ENCODE measurements at places on chromosomes 2 and 18.

DNA sequence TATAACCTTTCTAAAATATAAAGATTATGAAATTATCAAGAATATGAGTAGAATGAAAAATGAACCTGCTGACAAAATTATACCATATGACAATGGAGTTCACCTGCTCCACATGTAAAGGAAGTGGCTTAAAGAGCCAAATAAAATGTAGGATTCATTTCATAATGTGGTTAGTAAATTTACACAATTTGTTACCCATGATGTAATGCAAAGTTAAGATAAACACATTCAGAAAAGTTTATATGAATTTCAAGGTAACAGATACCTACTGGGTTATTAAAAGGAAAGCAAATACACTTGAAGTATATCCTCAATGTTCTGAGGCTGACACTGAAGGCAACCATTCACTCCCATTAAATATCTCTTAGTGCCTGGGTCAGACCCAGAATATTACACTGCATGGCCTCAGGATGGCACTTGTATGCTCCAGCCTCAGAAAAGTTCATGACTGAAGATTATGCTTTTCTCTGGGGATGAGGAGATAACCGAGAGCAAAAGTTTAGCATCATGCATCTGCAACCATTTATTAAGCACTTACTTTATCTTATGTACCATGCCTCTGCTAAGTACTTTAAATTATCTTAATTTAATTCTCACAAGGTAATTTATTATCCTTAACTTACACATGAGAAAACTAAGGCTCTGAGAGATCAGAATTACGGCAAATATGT, 6.2 kb downstream of the STRN start:
- no peak for DNase-seq

GRCh38 chr2:38754049-38754448, 2.9 kb upstream of the SRSF7 start:
- no peak for DNase-seq

- no peak for DNase-seq
Measured at GRCh38 chr2:128797092-128797491, 478.4 kb upstream of the HS6ST1 start.

GRCh38 chr2:215363039-215363438, 51.2 kb downstream of the ATIC start:
- DNase-seq, result no peak

DNA sequence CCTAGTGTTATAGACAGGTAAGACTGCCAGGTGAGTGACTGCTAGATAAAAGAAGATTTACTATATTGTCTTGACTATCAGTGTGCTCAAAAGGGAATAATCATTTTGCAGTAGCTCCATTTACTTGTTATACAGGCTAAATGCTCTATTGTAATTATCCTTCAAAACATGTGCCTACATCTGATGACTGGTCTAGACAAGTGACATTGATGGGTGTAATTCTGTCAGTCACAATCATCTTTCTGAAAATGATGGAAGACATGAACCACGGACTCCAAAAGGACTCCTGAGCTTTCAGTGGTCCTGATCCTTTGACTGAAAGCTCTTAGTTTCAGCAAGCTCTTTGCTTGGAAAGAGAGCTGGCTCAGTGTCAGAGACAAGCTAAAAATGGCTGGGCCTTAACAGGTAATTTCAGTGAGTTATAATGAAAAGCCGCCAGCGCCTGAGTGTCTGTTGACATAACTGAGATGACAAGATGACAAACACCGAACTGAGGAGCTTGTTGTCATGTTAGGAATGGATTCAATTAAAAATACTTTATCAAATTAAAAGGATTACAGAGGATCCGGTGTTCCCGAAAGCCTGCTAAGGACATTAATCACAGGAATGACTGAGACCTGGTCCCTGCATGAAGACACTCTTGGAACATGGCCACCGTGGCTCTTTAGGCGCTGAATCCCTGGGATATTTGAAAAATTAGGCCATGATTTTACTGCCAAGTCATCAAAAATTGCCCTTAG, 141.7 kb downstream of the CMPK2 start:
- no peak for DNase-seq

DNA sequence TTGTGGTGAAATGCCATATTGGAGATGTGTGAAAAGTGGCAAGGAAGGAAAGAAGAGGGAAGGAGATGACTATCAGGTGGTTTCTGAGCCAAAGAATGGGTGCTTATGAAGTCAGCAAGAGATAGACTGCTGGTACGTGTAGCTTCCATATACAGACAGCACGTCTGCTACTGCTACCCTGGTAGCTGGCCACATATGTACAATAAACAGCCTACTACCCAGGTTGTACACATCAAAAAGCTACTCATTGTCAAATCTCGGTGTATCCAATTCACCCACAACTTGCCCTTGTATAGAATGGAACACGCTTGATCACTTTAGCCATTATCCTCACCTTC, 761.8 kb downstream of the LRRTM4 start:
- no peak for DNase-seq

GRCh38 chr2:141280037-141280436, 850.8 kb downstream of the LRP1B start:
- no peak for DNase-seq

- DNase-seq, result no peak
Measured at GRCh38 chr2:37448342-37449120, 104.1 kb downstream of the QPCT start.

DNA sequence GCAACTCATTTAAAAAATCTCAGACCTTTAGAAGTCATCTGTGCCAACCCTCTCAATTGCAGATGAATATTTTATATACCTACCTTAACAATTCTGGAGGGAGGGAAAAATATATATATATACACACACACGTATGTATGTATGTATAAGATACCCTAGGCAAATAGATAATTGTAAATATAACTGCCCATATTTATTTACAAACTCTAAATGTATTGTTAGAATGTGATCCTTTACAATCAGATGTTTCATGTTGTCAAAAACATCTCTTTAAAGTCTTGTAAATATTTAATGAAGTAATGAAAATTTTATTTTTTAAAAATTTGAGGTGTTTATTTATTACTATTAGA, 11.6 kb downstream of the ANKRD12 start:
- DNase-seq, result no peak

- DNase-seq, result no peak
Measured at GRCh38 chr2:192827735-192828134, 633.0 kb upstream of the TMEFF2 start.

DNA sequence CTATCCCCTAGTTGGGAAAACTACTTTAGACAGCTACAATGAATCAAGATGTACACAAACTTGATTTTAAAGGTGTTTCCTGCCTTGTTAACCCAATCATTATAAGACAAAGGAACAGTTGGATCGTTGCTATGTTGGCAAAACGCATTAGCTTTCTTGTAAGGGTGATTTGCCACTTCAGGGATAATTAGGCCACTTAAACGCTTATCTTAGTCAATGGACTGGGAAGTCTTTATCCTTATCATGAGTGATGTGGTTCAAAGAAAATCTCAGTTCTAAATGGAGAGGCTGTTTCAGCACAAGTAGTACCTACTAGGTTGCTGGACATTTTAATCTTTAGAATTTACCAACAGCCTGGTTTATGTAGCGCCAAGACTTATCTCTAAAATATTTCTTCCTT, 406.1 kb upstream of the MEX3C start:
- no peak for DNase-seq

DNA sequence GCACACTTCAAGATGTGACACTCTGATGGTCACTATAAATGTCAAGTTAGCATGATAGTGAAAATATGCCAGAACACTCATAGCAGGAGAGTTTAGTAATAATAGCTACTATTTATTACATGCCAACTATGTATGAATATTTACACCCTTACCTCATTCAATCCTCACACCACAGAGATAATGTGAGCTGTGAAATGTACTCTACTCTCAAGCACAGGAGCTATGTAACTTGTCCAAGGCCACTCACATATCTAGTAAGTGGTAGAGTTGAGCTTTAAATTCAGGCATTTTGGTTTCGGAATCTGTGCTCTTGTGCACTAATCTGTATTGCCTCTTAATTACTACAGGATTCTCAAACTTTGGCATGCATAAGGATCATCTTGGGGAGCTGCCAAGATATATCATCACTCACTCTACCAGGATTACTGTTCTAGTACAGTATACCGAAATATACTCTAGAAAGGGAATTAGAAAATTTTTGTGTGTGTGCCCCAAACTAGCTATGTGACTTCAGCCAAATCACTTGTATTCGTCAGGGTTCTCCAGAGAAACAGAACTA, 154.3 kb downstream of the PLCL1 start:
- no peak for DNase-seq
